Eye (tissue), 1 donor: ENCODE measurements at places on chromosomes 4 and X.
A peak's percentile ranks its signal among the peaks of the same experiment; 100 is the strongest.

DNA sequence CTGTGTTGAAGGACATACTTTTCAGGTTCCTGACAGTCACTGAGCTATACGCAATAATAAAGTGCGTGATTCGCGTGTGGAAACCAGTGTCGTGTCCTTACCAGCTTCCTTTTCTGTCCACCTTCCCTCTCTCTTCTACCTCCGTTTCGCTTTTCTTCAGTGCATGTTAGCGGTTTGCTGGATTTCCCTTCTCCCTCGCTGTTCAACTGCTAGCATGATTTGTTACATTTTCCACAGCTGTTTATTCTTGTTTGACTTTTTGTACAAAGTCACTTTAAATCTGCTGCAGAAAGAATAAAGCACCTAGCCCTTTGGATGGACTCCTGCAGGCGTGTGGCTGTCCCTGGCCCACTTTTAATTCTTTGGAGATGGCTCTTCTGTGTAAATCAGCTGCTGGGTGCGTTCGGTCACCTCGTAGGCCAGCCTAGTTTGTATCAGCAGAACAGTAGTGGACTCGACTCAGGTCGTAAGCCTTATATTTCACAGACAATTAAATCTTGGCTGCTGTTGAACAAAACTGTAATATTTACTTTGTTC is 8.9 kb upstream of the HAND2 start:
- peak; percentile 84 for DNase-seq

GRCh38 chrX:662126-662525 is 31.5 kb downstream of the SHOX start:
- DNase-seq: no peak

- no peak for DNase-seq
Observed at GRCh38 chr4:108051343-108051742, 61.7 kb downstream of the HADH start.

- DNase-seq: peak; percentile 5
Observed at GRCh38 chrX:82589410-82589809, 918.7 kb upstream of the POU3F4 start.

DNA sequence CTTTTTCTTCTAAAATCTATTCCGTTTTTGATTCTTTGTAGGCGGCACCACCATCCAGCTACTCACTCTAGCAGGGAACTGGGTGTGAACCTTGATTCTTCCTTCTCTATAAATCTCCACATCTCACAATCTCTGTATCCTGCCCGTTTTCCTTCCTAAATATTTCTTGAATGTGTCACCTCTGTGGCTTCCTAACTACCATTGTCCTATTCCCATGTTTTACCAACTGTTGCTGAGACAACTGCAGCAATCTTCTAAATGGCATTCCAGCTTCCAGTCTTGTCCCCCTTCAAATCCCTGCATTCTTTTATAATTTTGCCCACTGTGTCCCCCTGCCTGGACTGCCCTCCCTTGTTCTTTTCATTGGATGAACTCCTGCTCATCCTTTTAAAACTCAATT is 641.3 kb downstream of the RPA4 start:
- DNase-seq: no peak

DNA sequence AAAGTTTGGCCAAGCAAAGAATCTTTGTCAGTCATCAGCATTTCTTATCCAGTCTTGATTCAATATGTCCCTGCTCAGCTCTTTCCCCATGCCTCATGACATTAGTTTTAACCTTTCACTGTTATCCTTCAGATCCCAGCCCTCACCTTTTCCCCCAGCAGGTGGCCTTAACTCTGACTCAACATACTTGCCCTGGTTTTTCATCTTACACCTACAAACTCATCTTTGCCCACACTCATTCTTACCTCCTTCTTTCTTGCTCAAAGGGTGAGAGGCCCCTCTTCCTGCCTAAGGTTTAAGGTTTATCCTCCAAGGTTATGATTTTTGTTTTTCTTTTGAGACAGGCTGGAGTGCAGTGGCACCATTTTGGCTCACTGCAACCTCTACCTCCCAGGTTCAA is 10.6 kb upstream of the ANXA5 start:
- no peak for DNase-seq

DNA sequence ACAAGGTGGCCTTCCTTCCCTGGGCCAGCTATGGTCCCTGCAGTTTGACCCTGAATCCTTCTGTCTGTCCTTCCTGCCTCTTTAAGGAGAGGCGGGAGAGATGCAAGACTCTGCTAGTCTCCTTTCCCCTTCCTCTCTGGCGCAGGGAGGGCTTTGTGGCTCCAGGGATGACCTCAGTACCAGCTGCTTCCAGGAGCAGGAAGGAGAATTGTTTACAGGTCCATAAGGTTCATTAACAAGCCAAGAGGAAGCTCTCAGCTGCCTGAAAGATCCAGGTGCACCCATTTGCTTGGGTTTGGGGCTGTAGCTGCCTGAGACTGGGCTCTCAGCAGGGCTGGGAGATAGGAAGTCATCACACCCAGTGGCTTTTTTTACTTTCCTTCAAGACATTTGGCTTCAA is 4.0 kb upstream of the FATE1 start:
- no peak for DNase-seq

DNA sequence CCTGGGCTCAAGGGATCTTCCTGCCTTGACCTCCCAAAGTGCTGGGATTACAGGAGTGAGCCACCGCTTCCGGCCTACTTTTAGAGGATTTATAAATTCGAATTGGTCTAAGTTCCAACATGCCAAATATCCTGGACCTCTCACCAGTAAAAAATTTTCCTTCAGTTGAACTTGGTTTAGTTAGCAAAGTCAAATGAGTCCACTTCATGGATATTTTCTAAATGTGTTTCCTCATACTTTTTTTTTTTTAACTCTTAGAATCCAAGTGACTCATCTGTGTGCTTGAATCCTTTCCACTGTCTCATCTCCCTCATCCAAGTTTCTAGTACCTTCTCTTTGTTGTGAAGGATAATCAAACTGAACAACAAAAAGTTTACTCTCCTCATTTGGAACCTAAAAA is 49.7 kb downstream of the RBM47 start:
- no peak for DNase-seq

DNA sequence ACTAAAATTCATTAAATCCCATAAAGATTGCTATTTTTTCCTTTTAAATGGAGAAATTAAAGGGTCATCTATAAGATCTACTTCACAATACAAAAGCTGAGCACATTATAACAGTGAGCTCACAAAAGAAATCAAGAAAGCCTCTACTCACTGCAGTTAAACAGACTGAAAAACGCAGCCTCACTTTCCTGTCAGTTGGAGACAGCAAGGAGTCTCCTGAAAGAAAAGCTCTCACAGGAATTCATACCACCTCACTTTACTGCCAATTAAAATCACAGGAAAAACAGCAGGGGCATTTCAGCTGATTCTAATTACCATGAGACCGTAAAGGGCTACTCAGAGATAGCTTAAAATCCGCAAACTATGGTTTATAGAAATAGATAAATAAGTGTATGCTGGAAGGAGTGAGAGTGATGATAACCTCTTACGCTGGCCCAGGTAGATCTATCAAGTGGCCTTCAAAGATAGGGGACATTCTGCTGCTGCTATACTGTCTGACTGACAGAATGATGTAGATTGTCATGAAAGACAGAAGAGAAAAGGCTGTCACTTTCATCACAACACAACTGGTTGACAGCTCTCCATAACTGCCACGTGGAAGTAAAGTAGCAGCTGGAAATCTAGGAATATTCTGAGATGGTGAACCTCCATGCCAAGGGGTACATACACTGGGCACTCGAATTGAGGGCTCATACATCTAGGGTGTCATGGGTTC is 1333.7 kb upstream of the DIAPH2 start:
- peak; percentile 21 for DNase-seq

DNA sequence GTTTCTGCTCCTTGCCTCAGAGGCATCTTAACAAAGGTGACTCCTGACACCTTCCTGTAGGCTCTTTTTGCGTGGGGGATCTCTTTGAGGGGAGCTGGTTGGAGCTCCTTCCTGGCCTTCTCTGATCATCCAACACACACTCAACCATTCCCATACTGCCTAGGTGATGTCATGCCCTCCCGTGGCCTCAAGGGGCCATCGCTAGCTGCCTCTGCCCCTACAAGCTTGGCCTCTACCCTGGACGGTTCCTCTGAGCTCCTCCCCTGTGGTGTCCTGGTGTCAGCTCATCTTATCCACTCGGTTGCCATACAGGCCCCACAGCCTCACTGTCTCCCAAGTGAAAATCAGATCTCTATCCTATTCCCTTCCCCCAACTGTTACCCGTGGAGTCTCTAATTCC is 13.7 kb upstream of the ZNF185 start:
- DNase-seq: no peak

GRCh38 chr4:15766821-15767220 is 11.3 kb upstream of the CD38 start:
- DNase-seq: no peak
